GM23338 (cell line): ENCODE measurements at places on chromosomes 1 and 21.

GRCh38 chr1:157369808-157370521, 182.3 kb downstream of the FCRL5 start:
- no peak overlapping the region for H3K27ac ChIP-seq
- no peaks in the 10 kb centered on the region for H3K36me3 ChIP-seq
- no peaks in the 10 kb centered on the region for H3K27me3 ChIP-seq
- DNase-seq: peak; percentile 85

DNA sequence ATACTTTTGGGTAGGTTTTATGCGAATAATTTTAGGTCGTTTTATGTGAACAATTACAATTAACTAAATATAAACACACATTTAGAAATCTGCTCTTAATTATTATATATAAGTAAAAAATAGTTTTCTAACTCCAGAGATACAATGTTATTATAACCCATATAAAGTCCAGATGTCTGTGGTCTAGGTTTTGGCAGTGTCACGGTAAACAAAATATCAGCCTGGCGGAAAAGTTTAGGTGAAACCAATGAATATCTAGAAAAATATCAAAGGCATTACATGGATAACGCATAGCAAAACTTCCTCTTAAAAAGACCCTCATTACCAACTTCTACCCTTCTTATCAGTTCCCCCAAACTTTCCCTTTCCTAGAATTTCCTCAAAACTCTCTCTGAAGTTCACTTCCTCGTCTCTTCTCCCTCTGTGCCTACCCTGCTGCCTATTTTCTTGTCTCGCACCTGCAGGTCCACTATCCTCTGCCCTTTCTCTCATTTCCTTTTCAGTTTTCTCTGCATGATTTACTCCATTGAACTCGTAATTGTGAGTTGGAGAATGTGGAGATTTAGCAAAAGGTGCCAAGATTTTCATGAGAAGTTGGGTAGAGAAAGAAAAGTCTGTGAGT, 21.8 kb downstream of the VTCN1 start:
- DNase-seq: no peak
- H3K27me3 ChIP-seq: no peaks in the 10 kb centered on the region
- H3K4me3 ChIP-seq: no peak overlapping the region
- H3K4me1 ChIP-seq: no peaks in the 10 kb centered on the region
- H3K27ac ChIP-seq: no peak overlapping the region

DNA sequence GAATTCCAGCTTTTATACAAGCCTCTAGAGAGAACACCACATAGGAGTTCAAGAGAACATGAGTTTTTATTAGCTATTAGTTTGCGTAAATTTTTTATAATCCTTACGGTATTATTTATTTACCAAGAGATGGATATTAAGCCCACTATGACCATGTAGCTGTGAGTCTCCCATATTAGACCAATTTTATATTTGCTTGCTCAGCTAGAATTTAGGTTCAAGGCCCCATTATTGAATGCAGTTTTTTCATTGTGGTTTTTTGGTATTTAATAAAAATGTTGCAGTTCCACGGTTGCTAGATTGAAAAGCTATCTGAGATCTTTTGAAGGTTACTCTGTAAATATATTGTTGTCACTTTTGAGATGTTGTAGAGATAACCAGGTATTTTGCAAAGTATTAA, 2.9 kb downstream of the PPP1R8 start:
- H3K27me3 ChIP-seq: no peaks in the 10 kb centered on the region
- no peak overlapping the region for H3K27ac ChIP-seq
- H3K4me1 ChIP-seq: peaks cover 8% of the 10 kb centered on the region; the same call in 1 of the 2 replicates
- no peak for DNase-seq

- H3K4me3 ChIP-seq: peak overlapping the region; percentile 77
- peaks cover 13% of the 10 kb centered on the region for H3K4me1 ChIP-seq
- H3K27me3 ChIP-seq: no peaks in the 10 kb centered on the region
Observed at GRCh38 chr1:44617703-44618029, 56.6 kb downstream of the TMEM53 start.

- no peak overlapping the region for H3K4me3 ChIP-seq
- H3K4me1 ChIP-seq: no peaks in the 10 kb centered on the region
- DNase-seq: no peak
- H3K36me3 ChIP-seq: no peaks in the 10 kb centered on the region
Observed at GRCh38 chr1:77475641-77476040, 193.8 kb downstream of the AK5 start.

DNA sequence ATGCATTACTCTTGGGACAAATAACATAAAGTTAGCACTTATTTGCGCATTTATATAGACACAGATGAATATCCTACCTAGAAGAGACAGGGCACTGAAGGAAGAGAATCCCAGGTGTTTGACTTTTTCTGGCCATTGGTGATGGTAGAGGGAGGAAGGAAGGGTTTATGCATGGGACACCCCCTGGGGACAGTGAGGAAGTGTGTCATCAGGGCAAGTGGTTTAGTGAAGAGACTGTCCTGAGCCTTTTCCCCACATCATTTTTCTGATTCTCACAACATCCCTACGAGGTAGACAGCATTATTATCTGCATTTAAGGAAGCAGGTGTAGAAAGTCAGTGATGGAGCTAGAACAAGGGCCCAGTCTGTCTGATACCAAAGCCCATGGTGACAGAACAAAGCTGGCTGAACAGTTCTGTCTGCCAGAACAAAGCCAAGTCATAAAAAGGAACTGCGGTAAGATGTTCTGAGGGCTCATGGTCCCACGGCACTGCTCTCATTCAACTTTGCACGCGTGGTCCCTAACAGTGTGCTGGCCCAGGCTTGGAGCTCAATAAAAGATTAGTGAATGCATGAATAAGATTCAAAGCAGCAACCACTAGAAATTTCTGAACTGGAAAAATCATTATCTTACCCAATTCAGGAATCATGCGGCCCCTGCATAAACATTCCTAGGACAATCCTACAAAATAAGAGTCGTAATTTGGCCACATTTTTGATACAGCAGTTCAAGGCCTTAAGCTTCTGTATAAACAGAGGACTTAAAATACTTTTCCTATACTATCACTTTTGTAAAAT, 12.2 kb upstream of the CDC42BPA start:
- peaks cover 6% of the 10 kb centered on the region; the same call in 1 of the 2 replicates for H3K4me1 ChIP-seq
- H3K27me3 ChIP-seq: no peaks in the 10 kb centered on the region
- H3K36me3 ChIP-seq: peaks cover 6% of the 10 kb centered on the region; the same call in 1 of the 2 replicates
- H3K27ac ChIP-seq: no peak overlapping the region
- no peak overlapping the region for H3K4me3 ChIP-seq
- no peak for DNase-seq

- no peaks in the 10 kb centered on the region for H3K4me1 ChIP-seq
- H3K36me3 ChIP-seq: no peaks in the 10 kb centered on the region
- no peaks in the 10 kb centered on the region for H3K27me3 ChIP-seq
- no peak overlapping the region for H3K27ac ChIP-seq
- H3K4me3 ChIP-seq: no peak overlapping the region
- no peak for DNase-seq
Observed at GRCh38 chr1:47584249-47584648, 146.4 kb downstream of the FOXD2 start.

- H3K36me3 ChIP-seq: no peaks in the 10 kb centered on the region
- H3K27me3 ChIP-seq: no peaks in the 10 kb centered on the region
- H3K4me3 ChIP-seq: no peak overlapping the region
- DNase-seq: no peak
- no peak overlapping the region for H3K27ac ChIP-seq
- no peaks in the 10 kb centered on the region for H3K4me1 ChIP-seq
Observed at GRCh38 chr1:119554183-119554582, 47.2 kb downstream of the HSD3B1 start.

DNA sequence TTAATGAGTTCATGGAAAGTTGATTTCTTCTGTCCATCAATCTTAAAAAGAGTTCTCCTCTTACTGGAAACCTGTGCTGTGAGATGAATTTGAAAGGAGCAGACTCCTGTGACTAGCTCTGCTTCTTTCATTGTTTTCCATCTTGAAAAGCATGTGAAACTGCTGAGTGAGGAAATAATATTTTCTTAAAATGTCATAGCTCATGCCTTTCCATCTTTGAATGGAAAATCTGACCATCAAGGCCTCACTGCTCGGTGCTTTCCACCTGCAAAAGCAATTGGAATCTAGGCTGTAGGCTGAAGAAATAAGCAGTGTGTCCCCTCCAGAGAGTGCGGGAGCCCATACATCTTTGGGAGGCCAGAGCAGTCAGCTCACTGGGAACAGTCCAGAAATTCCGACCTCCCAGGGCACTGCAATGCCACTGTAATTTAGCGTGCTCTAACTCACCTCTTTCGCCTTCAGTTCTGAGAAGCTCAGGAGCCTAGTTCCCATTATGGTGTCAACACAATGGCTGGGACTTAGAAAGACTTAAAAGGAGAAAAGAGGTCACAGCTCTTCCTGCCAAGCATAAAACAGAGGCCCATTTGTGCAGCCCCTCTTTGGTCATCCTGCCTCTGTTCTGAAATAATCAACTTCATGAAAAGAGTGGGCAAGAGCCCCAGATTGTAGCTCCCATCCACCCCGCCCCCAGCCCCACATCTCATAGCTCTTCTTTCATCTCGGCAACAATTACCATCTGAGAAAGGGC, 50.4 kb upstream of the F3 start:
- DNase-seq: no peak
- no peaks in the 10 kb centered on the region for H3K4me1 ChIP-seq
- no peaks in the 10 kb centered on the region for H3K27me3 ChIP-seq
- H3K4me3 ChIP-seq: no peak overlapping the region
- H3K36me3 ChIP-seq: no peaks in the 10 kb centered on the region
- H3K27ac ChIP-seq: no peak overlapping the region

DNA sequence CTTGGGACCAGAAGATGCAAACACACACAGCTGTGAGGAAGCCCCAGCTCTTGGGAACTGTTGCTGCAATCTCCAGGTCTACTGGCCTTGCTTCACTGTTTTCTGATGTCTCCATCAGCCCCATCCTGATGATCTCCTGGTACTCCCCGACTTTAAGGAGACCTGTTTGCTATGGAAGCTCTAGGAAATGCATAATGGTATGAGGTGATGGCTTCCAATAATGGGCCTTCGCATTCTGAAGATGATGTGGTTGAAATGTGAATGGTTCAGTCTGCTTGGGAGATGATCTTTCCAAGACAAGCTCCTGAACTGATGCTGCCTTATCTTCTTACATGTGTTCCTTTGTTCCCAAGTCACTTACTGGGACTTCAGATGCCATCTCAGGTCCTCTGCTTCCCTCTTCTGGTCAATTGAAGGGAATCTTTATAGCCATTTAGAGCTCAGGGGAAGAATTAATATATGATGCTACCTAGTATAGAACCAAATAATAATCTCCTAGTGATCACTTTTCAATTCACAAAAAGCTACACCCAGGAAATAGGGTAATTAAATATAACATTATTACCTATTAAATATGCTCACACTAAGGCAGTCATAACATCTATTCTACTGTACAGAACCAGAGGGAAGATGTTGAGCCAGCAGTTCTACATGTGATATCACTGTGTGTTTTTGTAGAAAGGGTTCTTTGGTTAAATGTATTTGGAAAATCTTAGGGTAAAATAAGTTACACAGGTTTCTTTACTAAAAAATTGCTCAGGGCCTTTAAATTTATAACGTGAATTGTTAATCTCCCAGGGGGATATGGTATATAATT, 73.9 kb upstream of the VTCN1 start:
- no peaks in the 10 kb centered on the region for H3K27me3 ChIP-seq
- H3K36me3 ChIP-seq: no peaks in the 10 kb centered on the region
- no peaks in the 10 kb centered on the region for H3K4me1 ChIP-seq
- no peak overlapping the region for H3K4me3 ChIP-seq

- H3K4me3 ChIP-seq: no peak overlapping the region
- DNase-seq: no peak
- H3K27me3 ChIP-seq: no peaks in the 10 kb centered on the region
- no peaks in the 10 kb centered on the region for H3K36me3 ChIP-seq
- no peak overlapping the region for H3K27ac ChIP-seq
Observed at GRCh38 chr1:221788466-221788865, 46.6 kb upstream of the DUSP10 start.

DNA sequence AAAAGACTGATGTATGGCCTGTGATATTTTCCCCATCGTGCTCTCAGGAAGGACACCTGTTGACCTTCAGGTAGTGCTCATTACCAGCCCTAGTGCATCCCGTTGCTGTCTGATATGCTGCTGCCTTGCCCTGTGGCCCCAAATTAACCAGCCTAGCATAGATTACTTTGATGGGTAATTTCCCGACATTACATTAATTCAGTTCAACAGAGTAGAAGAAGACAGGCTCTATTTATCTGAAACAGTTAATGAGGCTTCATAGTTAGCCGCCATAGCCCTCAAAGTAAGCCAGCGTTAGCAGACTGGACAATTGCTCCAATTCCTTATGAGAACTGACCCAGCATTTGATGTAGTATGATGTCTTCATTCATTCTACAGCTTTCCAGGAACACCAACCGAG, 257.6 kb downstream of the OLFM3 start:
- no peak for DNase-seq
- H3K27me3 ChIP-seq: no peaks in the 10 kb centered on the region
- no peak overlapping the region for H3K4me3 ChIP-seq
- peaks cover 29% of the 10 kb centered on the region for H3K4me1 ChIP-seq
- no peaks in the 10 kb centered on the region for H3K36me3 ChIP-seq
- H3K27ac ChIP-seq: no peak overlapping the region

- no peak overlapping the region for H3K27ac ChIP-seq
- H3K4me3 ChIP-seq: peak overlapping the region; percentile 52
- DNase-seq: peak; percentile 80
- H3K36me3 ChIP-seq: no peaks in the 10 kb centered on the region
- H3K27me3 ChIP-seq: peaks cover 23% of the 10 kb centered on the region
Observed at GRCh38 chr1:161473348-161473747, 31.9 kb upstream of the FCGR2A start.

DNA sequence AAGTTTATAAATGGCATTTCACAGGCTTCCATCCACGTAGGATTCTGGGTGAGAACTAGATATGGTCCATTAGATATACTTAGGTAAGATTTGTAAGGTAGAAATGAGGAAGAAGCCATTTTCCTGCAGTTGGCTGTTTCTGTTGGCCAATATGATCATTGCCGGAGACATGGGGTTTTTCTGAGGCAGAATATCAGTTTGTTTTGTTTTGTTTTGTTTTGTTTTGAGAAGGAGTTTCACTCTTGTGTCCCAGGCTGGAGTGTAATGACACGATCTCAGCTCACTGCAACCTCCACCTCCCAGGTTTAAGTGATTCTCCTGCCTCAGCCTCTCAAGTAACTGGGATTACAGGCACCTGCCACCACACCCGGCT, 8.7 kb upstream of the EYA3 start:
- DNase-seq: no peak
- no peaks in the 10 kb centered on the region for H3K27me3 ChIP-seq
- no peak overlapping the region for H3K4me3 ChIP-seq
- no peak overlapping the region for H3K27ac ChIP-seq
- no peaks in the 10 kb centered on the region for H3K36me3 ChIP-seq

GRCh38 chr21:32519945-32520874, 65.1 kb downstream of the TCP10L start:
- H3K36me3 ChIP-seq: no peaks in the 10 kb centered on the region
- H3K4me3 ChIP-seq: no peak overlapping the region
- no peak for DNase-seq
- no peaks in the 10 kb centered on the region for H3K27me3 ChIP-seq
- peaks cover 19% of the 10 kb centered on the region for H3K4me1 ChIP-seq

GRCh38 chr21:31941694-31942093, 68.9 kb downstream of the HUNK start:
- H3K4me3 ChIP-seq: no peak overlapping the region
- H3K4me1 ChIP-seq: peaks cover 41% of the 10 kb centered on the region
- H3K27ac ChIP-seq: no peak overlapping the region
- H3K27me3 ChIP-seq: no peaks in the 10 kb centered on the region
